ENCODE measurements at places on chromosomes 2 and 18. TPM values are rescaled to one million over a fixed set of nuclear protein-coding genes. Genes with fewer than 3 reads are reported as not detected.
A peak's percentile ranks its signal among the peaks of the same experiment; 100 is the strongest.

GRCh38 chr2:222919841-222920526, 59.1 kb downstream of the ACSL3 start:
- H3K4me3 ChIP-seq: no peak overlapping the region
- H3K27me3 ChIP-seq: no peaks in the 10 kb centered on the region
- DNase-seq: no peak
- H3K36me3 ChIP-seq: peaks cover 83% of the 10 kb centered on the region

The POTEC gene
- total RNA-seq: not detected

DNA sequence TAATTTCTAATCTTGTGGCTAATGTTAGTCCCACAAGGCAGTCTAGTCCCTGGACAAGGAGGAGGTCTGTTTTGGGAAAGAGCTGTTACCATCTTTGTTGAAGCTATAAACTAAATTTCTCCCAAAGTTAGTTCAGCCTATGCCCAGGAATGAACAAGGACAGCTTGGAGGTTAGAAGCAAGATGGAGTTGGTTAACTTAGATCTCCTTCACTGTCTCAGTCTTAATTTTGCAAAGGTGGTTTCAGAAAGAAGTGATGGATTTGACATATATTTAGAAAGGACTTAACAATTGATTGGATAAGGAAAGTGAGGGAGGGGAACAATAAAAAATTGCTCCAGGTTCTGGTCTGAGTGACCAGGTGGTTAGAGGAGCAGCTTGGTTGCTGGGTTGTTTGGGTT, 14.6 kb upstream of the SCYGR1 start:
- H3K4me3 ChIP-seq: no peak overlapping the region
- peaks cover 10% of the 10 kb centered on the region for H3K4me1 ChIP-seq
- DNase-seq: no peak
- H3K27ac ChIP-seq: no peak overlapping the region

The TUBA4B gene
- total RNA-seq: not detected

DNA sequence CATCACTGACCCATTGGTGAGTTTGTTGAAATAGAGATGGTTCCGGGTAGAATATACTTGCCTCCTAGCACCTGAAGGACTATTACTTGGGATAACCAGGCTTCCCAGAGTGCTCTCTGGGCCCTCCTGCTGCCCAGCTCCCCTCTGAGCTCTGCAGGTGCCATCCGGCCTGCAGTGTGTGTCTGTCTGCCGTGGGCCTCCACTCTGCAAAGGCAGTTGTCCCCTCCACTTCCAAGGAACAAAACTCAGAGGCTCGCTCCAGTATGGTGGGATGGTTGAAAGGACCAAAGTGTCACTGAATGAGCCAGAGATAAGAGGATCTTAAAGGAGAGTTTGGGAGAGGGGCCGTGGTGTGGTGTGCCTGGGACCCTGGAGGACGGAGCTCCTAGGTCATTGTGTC, 57.3 kb downstream of the SH3BP4 start:
- H3K4me1 ChIP-seq: peaks cover 16% of the 10 kb centered on the region
- H3K27me3 ChIP-seq: no peaks in the 10 kb centered on the region
- DNase-seq: no peak
- H3K27ac ChIP-seq: peak overlapping the region; percentile 82
- H3K4me3 ChIP-seq: peak overlapping the region; percentile 1

- no peaks in the 10 kb centered on the region for H3K27me3 ChIP-seq
- H3K4me3 ChIP-seq: no peak overlapping the region
- H3K36me3 ChIP-seq: no peaks in the 10 kb centered on the region
- H3K4me1 ChIP-seq: no peaks in the 10 kb centered on the region
These were observed 674.5 kb downstream of the KCNJ3 start for GRCh38 chr2:155372969-155373368.

DNA sequence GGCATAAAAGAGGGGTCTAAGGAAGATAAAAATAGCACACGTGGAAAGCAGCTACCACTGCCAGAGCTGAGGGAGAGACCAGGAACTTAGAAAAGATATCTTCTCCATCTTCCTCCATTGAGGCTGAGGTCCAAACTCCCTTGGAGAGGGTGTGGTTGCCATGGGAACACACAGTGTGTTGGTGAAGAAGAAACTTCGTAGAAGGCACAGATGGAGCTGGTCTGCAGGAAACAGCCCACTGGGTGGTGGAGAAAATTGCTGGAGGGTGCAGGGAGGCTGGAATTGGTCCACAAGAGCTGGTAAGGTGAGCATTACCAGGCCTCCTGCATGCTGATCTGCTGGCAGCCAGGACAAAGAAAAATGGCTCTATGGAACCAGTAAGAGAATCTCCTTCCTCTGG, 191.0 kb downstream of the HRH4 start:
- DNase-seq: no peak
- H3K4me3 ChIP-seq: no peak overlapping the region
- H3K4me1 ChIP-seq: no peaks in the 10 kb centered on the region
- no peak overlapping the region for H3K27ac ChIP-seq

The ANKRD62 gene
- not detected for total RNA-seq
